ENCODE measurements at places on chromosomes 13 and 19.
A peak's percentile ranks its signal among the peaks of the same experiment; 100 is the strongest.

DNA sequence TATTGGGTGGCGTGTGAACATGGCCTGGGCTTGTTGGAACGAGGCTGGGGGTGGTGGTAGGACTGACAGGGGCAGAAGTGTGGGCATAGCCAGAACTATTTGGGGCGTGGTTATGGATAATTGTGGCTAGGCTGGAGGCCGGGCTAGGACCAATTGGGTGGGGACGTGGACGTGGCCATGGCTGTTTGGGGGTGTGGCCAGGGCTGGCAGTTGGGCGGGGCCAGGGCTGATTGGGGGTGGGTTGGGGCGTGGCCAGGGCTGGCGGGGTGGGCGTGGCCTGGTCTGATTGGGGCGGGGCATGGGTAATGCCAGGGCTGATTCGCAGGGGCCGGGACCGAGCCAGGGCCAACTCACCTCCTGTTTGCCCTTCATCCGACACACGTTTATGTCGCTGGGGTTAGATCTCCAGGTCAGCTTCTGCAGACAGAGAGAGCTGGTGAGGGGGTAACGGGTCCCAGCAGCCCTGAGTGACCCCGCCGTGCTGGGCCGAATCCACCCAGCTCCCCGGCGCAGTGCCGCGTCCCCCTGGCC lies 2.8 kb downstream of the SEMA6B start:
- DNase-seq = no peak

GRCh38 chr13:86856991-86857390 lies 814.2 kb upstream of the SLITRK5 start:
- peak; percentile 1 for DNase-seq

DNA sequence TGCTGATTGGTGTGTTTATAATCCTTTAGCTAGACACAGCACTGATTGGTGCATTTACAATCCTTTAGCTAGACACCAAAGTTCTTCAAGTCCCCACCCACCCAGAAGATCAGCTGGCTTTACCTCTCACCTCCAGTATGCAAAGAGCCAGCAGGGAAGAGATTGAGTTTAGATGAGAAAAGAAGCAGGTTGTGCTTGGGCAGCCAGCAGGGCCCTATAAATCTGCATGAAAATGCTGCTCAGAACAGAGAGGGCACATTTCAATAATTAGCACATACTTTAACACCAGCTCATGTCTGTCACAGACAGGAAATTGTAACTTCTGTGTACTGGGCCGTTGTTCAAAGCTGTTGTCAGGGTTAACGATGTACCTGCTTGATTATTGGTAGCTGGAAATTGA lies 1204.3 kb downstream of the UQCRFS1 start:
- no peak for DNase-seq

- no peak for DNase-seq
Observed at GRCh38 chr19:44772959-44773358, 4.7 kb upstream of the CBLC start.

- peak; percentile 11 for DNase-seq
Observed at GRCh38 chr19:45251452-45252354, 632 bp downstream of the MARK4 start.

- peak; percentile 79 for DNase-seq
Observed at GRCh38 chr19:18733196-18733647, 49.7 kb downstream of the CRTC1 start.

GRCh38 chr19:7505682-7506384 lies 10.1 kb upstream of the ZNF358 start:
- DNase-seq = no peak

DNA sequence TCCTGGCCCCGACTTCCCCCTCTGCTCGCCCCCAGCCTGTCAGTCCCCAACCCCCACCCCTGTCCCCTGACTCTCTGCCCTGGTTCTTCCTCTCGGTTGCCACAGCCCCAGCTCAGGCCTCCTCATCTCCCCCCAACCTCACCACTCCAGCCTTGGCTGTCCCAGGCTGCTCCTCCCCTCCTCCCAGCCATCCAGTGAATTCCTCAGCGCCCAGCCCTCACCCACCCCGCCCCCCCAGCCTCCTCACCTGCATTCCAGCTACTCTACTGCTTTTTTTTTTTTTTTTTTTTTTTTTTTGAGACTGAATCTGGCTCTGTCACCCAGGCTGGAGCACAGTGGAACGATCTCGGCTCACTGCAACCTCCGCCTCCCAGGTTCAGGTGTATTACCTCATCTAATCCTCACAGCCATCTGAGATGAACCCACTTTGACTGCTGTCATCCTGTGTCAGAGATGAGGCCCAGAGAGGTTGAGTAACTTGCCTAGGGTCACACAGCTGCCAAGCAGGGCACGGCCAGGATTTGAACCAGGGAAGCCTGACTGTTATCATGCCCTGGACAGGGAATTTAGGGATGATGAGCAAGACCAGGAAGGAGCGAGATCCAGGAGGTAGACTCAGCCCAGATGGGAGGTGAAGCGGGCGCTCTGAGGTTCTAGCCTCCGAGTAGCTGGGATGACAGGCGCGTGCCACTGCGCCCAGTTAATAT lies 2.6 kb downstream of the SULT2B1 start:
- DNase-seq = no peak

DNA sequence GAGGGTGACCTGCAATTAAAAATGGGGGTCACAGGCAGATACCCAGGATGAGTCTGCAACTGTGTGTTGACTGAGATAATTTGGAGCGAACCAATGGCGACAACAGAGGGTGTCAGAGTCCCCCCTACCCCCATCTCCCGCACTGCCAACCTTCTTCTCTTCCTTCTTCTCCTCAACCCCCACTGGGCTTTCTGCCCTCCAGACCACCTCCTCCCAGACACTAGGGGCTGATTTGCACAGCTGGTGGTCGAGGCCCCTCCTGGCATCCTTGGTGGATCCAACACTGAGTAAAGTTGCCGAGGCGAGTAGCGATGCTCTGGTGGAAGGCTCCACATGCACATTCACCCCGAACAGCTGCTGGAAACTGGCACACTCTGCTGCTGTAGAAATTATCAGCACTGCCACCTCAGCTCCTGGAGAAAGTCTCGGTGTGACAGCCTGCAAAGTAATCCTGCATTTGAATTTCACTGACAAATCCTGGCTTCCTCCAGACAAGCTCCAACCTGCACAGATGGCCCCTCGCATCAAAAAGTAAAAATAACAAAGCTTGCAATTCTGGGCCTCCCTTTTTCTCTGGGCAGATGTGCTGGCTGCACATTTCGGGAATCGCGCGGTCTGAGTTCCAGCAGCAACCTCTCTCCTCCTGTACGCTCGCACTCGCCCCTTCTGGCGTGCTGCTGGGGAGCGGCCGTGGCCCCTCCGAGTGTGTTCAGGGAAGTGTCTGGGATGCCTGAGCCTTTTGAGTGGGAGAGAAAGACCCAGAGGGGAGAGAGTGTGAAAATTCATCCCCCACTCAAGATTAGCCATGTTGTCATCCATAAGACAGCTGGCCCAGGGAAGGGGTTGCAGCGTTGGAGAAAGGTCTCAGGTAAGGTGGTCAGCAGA lies 28.5 kb downstream of the CCNE1 start:
- no peak for DNase-seq

GRCh38 chr19:4358709-4359626 lies 15.6 kb downstream of the MPND start:
- DNase-seq = no peak

- DNase-seq = no peak
Observed at GRCh38 chr19:11902228-11902627, 14.6 kb downstream of the ZNF69 start.

- DNase-seq = peak; percentile 81
Observed at GRCh38 chr13:89401264-89401675, 1730.1 kb downstream of the SLITRK5 start.

DNA sequence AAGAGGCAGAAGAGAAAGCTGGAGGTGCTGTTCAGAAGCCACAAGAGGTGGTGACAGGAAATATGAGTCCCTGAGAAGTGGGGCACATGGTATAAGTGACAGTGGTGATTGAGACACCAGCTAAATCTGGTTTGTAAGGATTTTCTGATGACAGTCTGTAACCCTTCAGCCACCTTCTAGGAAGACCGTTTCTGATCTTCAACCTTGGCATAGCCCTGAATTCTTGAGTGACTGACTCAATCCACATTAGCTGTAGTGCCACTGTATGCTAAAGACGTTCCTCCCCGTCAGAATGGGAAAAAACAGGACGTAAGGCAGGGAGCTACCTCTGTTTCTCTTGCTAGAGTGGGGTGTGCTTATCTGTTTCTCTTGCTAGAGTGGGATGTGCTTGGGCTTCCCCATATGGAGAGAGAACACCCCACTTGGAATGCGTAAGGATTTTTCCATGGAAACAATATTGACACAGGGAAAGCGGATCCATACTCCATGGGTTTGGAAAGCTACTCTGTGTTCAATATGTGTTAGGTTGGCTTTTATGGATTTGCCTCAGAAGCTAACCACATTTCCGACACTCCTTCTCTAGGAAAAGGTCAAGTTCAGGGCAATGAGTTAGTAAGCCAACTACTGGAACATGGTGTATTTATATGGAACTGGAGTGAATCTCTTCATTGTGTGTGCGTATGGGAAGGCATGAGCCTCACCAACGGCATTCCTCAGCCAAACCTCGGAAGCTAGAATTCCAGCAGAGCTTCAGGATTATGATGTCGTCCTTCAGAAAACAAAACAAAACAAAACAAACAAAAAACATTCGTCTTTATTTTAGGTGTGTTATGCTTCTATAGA lies 948.8 kb upstream of the SLC10A2 start:
- DNase-seq = peak; percentile 48
